Bronchial smooth muscle cell (primary cell): ENCODE measurements at places on chromosomes 11 and 22. TPM values are rescaled to one million over a fixed set of nuclear protein-coding genes. Genes with fewer than 3 reads are reported as not detected.

The ACER3 gene
- 3.9 and 8.3 TPM in 2 replicates for total RNA-seq

The IL17RA gene
- 2.8 and 3.7 TPM in 2 replicates for total RNA-seq

The INS gene
- not detected in 2 replicates for total RNA-seq

The MSANTD2 gene
- total RNA-seq = 4.7 and 5.7 TPM in 2 replicates

The TMEM191B gene
- total RNA-seq = 1.3 TPM in 1 of 2 replicates, not detected in the other
